Muscle of leg (tissue), 16 donors: ENCODE measurements at places on chromosomes 16 and 17. TPM values are rescaled to one million over a fixed set of nuclear protein-coding genes. Genes with fewer than 3 reads are reported as not detected.

CHMP6 gene
- total RNA-seq, result 7.8 TPM

DNASE1L2 gene
- 0.89 TPM for total RNA-seq

SLC16A11 gene
- 0.04 TPM for total RNA-seq

SLC52A1 gene
- total RNA-seq, result 0.04 TPM

OXLD1 gene
- 21.8 TPM for total RNA-seq

AMFR gene
- total RNA-seq, result 49.1 TPM

DNA sequence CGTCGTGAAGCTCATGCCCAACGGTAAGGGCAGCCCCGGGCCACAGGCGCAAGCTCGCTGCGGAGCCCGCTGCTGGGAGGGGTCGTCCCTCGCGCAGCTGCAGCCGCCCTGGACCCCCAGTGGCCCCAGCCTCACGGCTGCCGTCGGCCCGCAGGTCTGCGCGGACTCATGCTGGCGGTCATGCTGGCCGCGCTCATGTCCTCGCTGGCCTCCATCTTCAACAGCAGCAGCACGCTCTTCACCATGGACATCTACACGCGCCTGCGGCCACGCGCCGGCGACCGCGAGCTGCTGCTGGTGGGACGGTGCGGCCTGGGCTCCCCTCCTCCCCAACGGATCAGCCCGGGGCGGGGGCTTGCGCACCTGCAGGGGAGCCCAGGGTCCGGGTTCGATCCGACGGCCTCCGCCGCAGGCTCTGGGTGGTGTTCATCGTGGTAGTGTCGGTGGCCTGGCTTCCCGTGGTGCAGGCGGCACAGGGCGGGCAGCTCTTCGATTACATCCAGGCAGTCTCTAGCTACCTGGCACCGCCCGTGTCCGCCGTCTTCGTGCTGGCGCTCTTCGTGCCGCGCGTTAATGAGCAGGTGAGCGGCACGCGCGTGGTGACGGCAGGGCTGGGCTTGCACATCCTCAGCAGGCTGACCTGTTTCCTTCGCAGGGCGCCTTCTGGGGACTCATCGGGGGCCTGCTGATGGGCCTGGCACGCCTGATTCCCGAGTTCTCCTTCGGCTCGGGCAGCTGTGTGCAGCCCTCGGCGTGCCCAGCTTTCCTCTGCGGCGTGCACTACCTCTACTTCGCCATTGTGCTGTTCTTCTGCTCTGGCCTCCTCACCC, 5.8 kb downstream of the SLC5A2 start:
- no peak overlapping the region for H3K27ac ChIP-seq
- peaks cover 32% of the 10 kb centered on the region for H3K36me3 ChIP-seq
- H3K4me1 ChIP-seq, result peaks cover 45% of the 10 kb centered on the region
- peaks cover 23% of the 10 kb centered on the region for H3K27me3 ChIP-seq

DNA sequence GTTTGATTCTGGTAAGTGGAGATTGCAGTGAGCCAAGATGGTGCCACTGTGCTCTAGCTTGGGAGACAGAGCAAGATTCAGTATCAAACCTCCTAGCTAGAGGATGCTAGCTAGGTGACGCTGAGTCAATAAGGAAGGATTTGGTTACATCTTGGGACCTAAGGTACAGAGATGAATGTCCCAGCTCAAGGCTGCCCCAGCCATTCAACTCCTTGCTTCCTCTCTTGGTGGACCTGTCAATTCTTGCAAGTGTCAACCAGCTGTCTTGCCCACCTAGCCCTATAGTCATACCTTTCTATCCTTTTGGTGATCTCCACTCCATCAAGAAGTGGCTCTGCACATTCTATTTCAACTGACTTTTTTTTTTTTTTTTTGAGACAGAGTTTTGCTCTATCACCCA, 1.4 kb upstream of the MILR1 start:
- DNase-seq, result no peak
- H3K4me1 ChIP-seq, result no peaks in the 10 kb centered on the region
- no peaks in the 10 kb centered on the region for H3K27me3 ChIP-seq
- H3K27ac ChIP-seq, result no peak overlapping the region

DNA sequence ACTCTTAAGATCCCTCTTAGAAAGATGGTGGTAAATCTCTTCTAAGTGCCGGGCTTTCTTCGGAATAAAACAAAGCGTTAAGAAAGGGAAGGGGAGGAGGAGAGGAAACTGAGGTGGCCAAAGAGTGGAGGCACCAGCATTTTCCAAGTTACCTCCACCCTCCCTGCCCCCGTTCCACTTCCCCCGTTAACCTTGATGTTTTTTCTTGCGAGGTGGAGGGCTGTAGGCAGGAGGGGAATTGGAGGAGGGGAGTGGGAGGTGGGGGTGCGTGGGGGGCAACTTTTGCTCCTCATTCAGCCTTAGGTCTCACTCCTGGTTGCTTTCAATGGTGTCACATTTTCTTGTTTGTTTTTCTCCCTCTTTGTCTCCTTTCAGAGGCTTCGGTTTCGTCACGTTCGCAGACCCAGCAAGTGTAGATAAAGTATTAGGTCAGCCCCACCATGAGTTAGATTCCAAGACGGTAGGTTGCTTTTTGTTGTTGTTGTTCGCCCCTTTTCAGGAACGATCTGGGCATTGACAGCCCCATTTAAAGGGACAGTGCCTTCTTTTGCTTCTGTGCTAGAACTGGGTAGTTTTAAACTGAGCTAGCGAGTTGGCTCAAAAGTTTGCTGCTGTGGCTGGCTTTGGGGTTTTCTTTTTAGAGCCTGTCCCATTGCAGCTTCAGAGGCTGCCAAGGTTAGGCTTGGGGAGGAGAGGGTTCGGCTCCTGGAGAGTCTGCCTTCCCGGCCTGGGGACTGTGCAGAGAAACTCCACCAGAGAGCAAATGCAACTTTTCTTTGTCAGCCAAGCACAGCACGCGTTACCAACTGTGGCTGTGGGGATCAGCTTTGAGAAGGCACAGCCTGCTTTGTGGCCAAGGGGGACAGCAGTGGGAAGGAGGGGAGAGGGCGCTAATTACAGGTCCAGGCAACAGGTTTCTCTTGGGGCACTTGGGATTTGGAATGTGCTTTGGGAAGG, 1.9 kb downstream of the MSI2 start:
- peaks cover 12% of the 10 kb centered on the region for H3K36me3 ChIP-seq
- peak; percentile 18 for DNase-seq
- H3K27ac ChIP-seq, result no peak overlapping the region
